Prostate gland (tissue), 2 donors: ENCODE measurements at places on chromosomes 6 and 20. TPM values are rescaled to one million over a fixed set of nuclear protein-coding genes. Genes with fewer than 3 reads are reported as not detected.

The GNAS-AS1 gene
- total RNA-seq, result 0.50 TPM

The ADGRF1 gene
- total RNA-seq, result 5.6 TPM

The MEP1A gene
- total RNA-seq, result 0.34 TPM

The BPI gene
- 0.41 TPM for total RNA-seq
